Activated CD4-positive, alpha-beta T cell treated with anti-CD3 and anti-CD28 coated beads, Interleukin-2, amount 50 U/mL, for 24 hours (primary cell): ENCODE measurements at places on chromosomes 6 and 20.

GRCh38 chr20:53592992-53593465, 610 bp downstream of the ZNF217 start:
- DNase-seq: no peak

DNA sequence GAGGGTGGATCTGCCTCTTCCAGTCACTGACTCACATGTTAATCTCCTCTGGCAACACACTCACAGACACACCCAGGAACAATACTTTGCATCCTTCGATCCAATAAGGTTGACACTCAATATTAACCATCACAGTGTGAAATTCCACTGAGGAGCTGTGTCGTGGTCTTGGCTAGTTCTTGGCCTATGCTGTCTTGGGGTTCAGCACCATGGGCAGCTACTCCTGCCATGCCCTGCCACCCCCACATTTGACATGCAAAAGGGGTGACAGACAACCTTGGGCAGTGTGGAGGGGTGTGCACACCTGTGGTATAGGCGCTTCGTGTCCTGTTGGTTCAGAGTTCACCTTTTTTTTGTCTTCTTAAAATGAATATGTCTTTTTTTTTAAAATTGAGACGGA, 25.8 kb downstream of the ANKRD6 start:
- DNase-seq: no peak

GRCh38 chr20:11181966-11182365, 508.2 kb upstream of the JAG1 start:
- DNase-seq: no peak

DNA sequence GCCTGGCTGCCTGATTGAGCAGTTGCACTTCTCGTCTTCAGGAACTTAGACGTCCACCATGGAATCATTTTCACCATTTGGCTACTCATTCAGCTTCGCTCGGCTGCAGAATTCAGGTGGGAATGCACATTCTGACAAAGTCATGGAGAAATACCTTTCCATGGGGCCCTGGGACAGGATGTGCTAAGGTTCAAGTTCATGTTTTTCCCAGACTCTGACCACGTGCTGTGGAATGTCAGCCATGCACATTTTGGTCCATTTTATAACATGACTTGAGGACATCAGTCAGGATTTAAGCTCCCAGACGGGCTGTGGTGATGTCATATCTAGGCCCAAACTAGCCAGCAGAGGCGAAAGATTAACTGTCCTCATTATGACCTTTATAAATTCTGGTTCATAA, 205.3 kb downstream of the TBXT start:
- no peak for DNase-seq
